ENCODE measurements at places on chromosomes 12 and 14.
A peak's percentile ranks its signal among the peaks of the same experiment; 100 is the strongest.

DNA sequence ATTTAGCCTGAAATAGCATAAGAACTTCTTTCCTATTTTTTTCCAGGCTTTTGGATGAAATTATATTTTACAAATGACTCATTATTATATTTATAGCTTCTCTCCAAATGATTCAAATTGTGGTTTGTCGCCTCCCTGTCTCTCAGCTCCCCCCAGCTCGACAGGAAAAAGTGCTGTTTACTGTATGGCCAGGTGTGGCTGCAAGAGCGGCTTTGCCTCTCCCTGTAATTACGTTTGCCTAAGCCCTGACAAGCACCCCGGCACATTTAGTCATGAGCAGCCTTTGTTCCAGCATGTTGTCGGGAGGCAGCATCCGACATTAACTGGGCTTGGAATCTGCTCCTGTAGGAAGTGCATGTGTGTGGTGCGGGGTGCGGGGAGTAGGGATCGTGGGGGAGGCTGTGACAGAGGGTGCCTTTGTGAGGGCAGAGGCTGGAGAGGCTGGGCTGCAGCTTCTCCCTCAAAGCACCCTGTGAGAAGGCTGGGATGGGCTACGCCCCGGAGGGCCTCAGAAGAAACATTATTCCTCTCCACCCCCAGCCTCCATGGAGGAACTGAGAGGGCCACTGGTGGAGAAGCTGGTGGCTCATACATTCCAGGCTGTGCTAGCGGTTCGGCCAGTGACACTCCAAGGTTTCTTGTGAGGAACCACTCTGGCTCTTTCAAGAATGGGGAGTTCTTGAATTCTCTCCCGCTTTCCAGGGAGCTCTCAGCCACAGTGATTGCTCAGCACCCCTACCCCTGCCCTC, 42.1 kb upstream of the CTDSP2 start:
- DNase-seq = no peak

GRCh38 chr14:74065746-74066575, 18.3 kb downstream of the ALDH6A1 start:
- no peak for DNase-seq

GRCh38 chr12:67290378-67290777, 21.2 kb downstream of the CAND1 start:
- no peak for DNase-seq

DNA sequence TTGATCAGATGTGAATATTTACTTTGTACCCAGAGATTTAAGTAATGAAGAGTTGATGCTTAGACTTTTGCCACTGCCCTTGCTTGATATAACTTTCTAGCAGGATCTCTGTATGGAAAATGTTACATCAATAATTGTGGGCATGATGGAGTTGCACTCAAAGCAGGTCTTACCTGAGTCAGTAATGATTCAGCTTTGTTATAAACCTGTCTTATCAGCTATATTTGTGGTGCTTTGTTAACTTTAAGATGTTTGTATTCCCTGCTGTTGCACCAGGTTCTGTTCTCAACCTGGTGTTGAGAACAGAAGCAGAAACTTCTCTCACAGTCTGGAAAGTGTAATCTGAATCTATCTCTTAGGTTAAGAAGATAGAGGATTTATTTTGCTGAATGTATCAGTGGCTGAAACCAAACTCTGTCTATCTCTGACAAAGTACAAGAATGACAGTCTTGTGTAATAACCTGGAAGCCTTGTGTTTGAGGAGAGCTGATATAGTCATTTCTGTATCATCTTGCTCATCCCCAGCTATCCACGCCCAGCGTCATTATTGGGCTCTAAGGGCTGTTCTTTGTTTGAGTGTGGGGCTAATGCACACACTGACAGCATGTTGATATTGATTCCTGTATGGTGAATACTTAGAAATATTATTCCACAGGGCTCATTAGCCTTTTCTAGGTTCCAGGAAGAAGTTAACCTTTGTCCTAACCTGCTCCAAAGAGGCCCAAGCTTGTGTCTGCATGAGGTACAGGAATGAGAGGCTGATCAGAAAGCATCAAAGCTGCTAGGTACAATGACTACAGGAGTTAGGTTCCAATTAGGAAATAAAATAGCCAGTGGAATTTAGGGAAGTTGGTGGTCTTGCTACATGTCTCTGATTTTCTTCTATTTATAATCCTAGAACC, 3.6 kb downstream of the AKAP6 start:
- DNase-seq = no peak

DNA sequence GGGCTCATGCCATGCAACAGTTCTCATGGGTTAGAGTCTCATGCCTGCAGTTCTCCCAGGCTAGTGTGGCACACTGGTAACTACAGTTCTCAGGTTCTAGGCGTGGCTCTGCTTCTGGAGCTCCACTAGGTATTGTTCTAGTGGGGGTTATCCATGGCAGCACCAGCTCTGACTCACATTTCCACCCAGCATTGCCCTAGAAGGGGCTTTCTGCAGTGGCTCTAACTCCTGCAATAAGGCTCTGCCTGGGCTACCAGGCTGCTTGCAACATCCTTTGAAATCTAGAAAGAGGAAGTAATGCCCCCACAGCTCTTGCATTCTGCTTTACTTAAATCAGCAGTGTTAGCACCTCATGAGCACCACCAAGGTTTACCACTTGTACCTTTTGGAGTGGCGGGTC, 220.3 kb upstream of the ARID2 start:
- peak; percentile 89 for DNase-seq

GRCh38 chr14:104855532-104856090, 9.5 kb upstream of the CEP170B start:
- DNase-seq = no peak

GRCh38 chr12:124625867-124626675, 58.7 kb upstream of the NCOR2 start:
- DNase-seq = peak; percentile 95

DNA sequence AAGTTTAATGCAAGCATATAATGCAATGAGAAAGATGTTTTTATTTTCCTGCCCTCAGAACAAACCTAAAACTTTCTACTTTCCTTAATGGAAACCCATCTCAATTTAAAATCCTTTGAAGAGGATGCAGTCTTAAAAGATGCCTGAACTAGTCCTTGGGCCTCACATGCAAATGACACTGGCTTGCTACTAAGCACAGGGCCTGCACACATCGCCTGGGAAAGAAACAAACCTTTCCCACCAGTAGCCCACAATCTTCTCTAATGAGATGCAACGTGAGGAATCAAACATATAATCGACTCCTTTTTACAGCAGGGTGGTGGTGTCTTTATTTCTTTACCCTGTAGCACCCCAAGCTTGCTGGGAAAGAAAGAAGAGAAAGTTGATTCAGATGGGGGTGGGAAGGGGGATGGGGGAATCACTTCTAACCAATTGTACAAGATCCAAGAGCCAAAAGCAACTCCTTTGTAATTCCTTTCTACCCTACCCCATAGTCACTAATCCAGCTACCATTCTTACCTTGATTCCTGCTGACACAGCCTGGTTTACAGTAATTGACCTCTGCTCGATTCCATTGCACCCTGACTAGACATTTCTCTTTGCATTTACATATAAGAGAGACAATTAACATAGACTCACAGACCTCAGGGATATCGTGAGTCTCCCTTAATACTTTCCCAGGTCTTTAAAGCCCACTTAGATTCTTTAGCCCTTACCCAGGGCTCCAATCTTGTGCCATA, 69.5 kb upstream of the FERMT2 start:
- no peak for DNase-seq

DNA sequence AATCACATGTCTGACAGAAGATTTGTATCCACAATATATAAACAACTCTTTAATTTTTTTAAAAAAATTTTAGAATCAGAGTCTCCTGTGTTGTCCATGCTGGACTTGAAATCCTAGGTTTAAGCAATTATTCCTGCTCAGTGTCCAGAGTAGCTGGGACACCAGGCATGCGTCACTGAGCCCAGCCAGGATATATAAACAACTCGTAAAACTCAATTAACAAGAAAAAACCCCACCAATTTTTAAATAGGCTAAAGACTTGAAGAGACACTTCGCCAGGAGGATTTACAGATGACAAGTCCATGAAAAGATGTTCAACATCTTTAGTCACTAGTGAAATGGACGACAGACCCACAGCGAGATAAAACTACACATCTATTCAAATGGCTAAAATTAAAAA, 2.0 kb upstream of the SCN8A start:
- no peak for DNase-seq

DNA sequence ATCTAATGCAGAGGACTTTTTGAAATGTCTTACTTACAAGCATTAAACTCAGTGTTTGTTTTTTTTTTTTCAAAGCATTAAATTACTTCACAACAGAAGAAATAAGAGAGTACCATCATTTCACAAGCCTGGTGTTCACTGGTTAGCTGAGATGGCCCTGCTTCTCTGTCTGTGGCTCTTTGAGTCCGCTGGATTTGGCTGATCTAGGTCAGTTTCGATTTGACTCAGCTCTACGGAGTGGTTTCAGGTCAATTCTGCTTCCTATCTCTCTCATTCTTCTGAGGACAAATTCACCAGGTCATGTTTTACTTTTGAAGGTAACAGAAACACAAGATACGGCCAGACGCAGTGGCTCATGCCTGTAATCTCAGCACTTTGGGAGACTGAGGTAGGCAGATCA, 1066.1 kb downstream of the FLRT2 start:
- no peak for DNase-seq
